Pancreas (tissue), 10 donors: ENCODE measurements at places on chromosomes 6 and 20. TPM values are rescaled to one million over a fixed set of nuclear protein-coding genes. Genes with fewer than 3 reads are reported as not detected.

DNPH1 gene
- polyA plus RNA-seq, result 73.3 TPM

DNA sequence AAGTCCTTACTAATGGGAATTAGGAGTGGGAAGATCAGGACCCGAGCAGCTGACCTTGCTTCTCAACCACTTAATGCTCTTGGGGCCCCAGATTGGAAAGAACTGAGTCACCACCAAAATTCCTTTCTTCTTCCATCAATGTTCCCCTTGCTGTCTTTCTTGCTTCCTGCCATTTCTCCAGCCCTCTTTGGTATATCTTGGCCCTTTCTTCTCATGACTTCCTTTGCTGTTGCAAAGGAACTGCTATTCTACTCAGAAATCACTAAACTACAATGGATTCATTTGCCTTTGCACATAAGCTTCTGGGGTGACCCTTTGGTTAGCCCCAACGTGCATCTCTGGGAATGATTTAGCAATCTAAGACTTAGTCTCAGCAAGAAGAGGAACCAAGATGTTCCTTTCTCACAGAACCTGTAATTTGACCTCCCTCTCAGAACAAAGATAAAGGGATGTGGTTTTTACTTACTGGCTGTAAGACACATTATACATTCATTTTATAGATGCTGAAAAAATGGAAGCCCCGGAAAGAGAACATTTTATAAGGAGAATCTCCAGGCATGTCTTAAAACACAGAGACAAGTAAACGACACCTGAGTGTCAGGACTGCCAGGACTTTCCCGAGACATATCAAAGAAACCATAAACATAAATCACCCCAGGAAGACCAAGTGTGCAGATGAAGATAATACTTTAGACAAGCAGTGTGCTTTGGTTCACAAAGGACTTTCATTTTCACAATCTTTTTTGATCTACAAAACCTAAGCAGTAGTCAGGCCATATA, 99.0 kb upstream of the TNFAIP3 start:
- no peak for DNase-seq

- DNase-seq, result no peak
Observed at GRCh38 chr20:13777171-13777601, 7.5 kb downstream of the ESF1 start.

BRD2 gene
- 128 TPM for polyA plus RNA-seq

DNA sequence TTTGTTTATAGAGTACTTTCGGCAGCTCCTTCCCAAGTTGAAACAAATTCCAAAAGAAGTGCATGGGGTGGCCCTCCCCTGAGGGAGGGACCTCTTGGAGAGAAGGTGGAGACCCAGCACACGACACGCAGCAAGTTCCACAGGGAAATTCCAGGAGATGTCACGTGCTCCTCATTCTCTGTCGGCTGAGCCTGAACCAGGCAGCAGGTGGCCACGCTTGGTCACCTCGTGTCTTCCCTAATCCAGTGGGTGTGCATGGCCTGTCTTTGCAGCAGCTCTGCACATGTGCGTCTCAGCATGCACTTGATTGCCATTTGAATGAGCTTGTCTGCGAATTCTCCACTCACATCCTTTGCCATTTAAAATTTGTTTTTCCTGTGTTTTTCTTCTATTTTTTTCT, 357.4 kb downstream of the CDH4 start:
- no peak for DNase-seq

GRCh38 chr20:24135781-24136180, 147.2 kb upstream of the GGTLC1 start:
- DNase-seq, result no peak

DNA sequence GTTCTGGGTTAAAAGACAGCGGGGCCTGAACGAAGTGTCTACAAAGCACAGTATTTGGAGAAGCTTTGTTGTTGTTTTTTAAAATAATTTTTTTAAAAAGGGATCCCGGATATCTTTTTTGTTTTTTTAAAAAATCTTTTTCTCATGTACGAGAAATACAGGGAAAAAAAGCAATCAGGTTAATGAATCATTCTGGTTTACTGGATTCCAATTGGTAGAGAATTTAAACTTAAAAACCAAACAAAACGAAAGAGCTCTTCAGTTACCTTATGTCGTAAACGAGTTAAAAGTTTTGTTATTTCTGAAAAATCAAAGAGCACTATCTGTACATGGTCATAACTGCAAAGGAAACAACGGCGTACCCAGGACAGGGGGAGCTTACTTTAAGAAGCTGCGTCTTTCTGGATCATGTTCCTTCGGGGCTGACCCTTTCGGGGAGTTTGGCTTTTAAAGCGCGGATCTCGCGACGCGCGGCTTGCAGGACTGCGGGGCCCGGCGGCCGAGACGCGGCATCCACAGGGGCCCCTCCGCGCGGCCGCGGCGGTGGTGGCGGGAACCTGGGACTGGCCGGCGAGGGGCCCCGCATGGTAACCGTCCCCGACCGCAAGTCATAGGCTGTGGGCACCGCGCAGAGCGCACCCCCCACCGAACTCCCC, 927 bp downstream of the IL20RA start:
- no peak for DNase-seq

UNC5CL gene
- polyA plus RNA-seq, result 37.0 TPM
